ENCODE measurements at places on chromosomes 4 and X.

GRCh38 chr4:142832022-142832421 is 14.1 kb downstream of the INPP4B start:
- ATAC-seq = no peak

DNA sequence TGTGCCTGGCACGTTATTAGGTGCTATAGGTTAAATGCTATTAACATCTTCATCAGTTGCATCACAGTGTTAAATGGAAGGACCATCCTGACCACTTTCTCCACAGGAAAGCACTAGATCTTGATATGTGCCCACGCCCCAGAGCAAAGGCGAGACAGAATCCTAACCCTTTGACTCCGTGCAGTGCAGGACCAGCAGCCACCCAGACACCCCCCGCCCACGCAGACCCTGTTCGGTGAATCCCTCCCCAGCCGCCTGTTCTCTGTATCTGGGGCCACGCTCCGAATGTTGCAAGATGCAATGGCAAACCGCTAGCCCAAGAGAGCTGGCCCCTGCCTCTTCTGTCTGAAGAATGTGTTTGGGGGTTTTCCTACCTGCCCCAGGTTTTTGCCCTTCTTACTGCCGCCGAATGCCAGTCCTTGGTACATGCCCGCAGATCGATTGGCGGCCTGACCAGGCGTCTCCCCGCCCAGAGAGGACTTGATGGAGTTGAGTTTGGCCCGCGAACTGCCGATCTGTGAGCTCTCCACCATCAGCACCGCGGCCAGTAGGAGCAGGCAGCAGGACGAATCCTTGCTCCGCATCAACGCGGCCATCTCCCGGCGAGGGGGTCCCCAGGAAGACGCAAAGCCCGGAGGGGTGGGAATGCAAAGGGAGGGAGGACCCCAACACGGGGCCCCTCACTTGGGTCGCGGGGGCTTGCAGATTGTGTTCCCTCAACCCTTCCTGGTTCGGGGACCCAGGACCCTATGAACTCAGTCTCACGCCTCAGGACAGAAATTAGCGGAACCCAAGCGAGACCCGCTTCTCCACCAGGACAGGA is 906 bp downstream of the DKK2 start:
- ATAC-seq = no peak

- peak; percentile 79 for ATAC-seq
Measured at GRCh38 chr4:110193822-110194761, 4.3 kb downstream of the ELOVL6 start.

DNA sequence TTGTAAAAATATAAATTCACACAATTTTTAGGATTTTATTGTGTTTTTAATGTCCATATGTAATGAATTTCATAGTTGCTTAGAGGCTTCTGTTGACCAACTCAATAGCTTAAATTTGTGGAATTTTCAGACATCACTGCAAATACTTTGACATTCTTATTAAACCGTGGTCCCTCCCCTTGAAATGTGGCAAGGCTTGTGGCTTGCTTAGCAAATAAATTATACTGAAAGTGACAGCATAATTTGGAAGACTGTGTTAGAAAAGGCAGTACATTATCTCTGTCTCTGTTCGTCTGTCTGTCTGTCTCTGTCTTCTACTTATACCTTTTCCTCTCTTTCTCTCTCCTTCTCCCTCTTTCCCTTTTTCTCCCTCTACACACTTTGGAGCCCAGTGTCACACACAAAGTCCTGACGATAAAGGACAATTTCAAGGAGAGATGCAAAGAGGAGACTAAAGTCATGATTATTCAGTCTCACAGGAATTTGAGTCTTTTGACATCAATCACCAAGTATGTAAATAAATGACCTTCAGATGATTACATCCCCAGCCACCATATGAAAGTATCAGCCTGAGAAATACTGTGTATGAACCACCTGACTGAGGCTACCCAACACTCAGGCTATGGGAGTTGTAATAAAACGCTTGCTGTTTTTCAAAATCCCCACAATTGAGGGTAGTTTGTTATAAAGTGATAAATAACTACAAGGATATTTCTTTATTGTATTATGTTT is 21.0 kb upstream of the UGT2B7 start:
- ATAC-seq = no peak

- no peak for ATAC-seq
Measured at GRCh38 chr4:152099981-152100378, 339.2 kb upstream of the GATB start.

- no peak for ATAC-seq
Measured at GRCh38 chr4:42736527-42737195, 79.8 kb upstream of the ATP8A1 start.

All from gastroesophageal sphincter (tissue), 4 donors.